Left cardiac atrium (tissue), 4 donors: ENCODE measurements at places on chromosomes 11 and 22.

DNA sequence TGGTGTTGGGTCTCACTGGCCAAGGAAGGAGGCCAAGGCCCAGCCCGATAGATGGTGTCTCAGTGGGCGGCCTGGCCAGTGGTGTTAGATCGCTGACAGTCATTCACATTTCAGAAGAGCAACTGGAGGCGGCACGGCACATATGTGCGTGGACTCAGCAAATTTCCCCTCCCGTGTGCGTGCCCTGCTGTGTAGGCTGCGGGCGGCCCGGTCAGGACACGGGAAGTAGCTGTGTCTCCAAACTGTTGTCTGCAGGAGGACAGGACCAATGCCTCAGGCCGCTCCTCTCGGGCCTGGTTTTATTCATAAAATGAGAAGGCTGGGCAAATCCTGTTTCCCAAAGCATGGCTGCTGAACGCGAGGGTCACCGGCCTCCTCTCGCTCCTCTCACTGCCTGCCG lies 711.7 kb downstream of the BRD1 start:
- no peak for DNase-seq

GRCh38 chr11:105202844-105203548 lies 63.4 kb upstream of the CARD18 start:
- DNase-seq: no peak

- no peak for DNase-seq
Measured at GRCh38 chr11:27875831-27876775, 175.8 kb upstream of the BDNF start.

DNA sequence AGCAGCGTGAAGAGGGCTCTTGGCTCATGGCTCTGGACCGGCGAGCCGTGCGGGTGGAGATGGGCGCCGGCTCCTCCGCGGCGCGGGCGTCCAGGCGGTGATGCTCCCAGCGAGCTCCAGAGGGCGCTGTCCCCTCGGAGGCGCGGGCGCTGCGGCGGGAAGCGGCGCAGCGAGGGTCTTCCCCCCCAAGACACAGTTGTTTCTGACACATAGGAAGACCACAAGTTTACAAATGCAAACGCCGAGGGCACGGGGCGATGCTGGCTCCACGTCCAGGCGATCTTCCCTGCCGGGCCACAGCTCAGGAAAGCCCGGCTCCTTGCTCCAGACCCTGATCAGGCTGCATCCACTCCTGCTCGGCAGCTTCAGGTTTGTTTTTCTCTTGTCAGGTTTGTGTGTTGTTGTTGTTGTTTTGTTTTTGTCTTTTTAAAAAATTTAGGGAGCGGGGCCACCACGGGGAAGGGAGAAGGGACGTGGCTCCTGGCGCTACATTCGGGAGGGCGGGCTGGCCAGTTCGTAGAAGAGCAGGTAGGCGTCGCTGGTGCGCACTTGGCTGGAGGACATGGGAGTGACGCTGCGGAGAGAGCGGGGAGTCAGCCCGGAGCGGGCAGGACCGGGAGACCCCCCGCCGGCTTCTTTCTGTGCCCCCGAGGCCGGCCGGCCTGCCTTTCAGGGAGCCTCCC lies 10.0 kb upstream of the MFRP start:
- DNase-seq: peak; percentile 88

GRCh38 chr11:93983542-93984195 lies 37.5 kb upstream of the HEPHL1 start:
- no peak for DNase-seq

DNA sequence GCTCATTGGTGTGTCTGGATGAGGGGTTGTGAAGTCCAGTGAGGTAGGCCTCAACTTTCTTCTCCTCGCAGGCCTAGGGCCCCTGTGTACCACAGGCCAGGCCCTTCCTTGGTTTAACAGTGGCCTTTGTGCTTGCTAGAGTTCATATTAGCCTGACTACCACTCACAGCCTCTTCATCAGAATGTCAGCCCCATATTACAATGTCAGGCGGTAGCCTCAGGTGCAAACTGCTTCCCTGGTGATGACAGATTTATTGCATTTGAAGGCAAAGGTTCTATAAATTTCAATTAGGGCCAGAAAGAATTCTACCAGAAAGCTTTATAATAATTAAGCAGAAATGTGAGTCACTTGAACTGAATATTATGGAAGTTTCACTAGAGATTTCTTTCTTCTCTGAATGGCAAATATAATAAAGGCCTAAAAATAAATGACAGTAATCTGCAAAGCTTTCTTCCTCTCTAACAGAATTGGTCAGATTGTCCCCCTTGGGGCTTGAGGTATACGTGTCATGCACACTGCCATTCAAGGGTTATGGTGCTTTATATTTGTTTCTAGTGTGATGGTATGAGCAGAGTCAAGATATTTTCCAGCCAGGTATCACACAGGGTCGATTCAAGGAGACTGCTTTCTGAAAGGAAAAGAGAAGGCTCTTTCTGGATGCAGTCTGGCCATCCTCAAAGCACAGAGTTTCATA lies 210.3 kb downstream of the CWF19L2 start:
- no peak for DNase-seq

GRCh38 chr22:37674951-37675929 lies at the start of gene LGALS1:
TSS of gene LGALS1 (plus strand) at chr22:37675636. CDS start at chr22:37675703, 67 bp downstream.
- DNase-seq: peak; percentile 97

DNA sequence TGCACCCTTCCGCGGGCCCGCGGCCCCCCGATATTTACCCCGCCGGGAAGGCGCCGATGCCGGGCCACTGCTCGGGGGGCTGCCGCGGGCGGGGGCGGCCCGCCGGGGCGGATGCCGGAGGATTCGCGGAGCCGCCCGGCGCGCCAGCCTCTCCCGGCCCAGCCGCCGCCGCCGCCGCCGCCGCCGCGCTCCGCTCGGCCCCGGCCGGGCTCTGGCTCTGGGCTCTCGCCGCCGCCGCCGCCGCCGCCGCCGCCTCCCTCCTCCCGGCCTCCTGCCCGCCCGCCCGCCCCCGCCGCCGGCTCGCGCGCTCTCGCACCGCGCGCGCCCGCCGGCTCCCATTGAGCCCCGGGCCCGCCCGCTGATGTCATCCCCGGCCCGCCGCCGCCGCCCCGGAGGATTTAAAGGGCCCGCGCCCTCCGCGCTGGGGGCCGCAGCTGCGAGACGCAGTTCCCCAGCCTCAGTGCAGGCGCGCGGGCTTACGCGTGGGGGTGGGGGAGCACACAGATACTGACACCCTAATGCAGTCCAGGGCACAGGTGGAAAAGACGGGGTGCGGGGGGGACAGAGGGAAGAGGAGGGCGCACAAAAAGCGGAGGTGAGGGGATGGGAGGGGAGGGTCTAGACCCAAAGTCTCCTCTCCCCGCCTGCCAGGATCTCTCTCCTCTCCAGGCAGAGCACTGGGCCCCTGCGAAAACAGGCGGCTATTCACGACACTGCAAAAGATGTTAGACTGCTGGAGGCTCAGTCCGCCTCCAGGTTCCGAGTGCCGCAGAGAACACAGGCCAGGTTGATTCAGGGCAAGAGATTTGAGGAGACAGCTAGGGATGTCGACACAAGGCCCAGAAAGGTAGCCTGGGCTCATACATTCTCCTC lies at the start of gene CSNK1E:
Gene CSNK1E, minus strand, starts transcription at position 312 of the 873 bp plus-strand sequence. CDS start 3,276 bp downstream, outside the sequence.
- peak; percentile 87 for DNase-seq

DNA sequence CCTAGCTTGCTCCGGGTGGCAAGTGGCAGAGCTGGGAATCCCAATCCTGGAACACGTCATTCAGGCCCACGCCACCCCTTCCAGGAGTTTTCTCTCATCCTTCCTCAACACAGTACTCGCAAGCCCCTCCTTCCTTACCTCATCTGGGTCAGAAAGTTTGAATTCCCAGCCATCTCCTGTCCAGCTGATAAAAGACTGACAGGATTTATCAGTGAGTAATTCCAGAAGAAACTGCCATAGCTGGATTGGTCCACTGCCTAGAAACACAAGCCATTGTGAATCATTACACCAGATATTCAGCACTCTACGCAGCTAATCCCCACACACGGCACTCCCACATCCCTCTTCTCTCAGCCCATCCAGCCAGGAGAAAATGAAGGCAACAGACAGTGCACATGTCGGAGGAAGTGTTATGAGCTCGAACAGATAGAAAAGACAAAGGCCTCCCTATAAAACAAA lies 124.0 kb downstream of the ETS1 start:
- peak; percentile 69 for DNase-seq

DNA sequence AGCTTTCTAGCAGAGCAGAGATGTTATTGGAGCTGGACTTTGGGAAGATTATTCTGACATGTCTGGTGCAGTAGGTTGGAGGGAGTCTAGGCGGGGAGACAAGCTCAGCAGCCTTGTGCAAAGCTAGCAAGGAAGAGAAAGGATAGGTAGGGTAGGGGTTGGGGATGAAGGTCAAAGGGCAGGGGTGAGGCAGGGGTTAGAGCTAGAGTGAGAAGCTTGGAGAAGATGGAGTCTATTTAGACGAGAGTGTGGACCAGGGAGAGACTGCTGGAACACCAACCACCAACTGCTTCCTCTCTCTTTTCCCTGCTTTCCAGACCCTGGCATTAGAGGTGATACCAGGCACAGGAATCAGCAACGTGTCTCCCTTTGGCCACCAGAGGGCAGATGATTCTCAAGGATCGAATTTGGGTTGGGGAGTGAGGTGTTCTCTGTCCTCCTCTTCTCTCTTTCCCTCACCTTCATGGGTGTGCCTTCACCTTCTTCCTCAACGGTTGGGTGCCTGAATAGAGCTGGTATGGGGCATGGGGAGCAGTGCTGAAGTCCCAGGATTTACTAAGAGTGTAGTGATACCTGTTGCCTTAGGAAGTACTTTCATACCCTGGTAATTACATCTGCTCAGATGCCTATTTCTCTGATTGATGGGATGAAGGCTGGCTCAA lies 1.8 kb upstream of the MARK2 start:
- peak; percentile 73 for DNase-seq

GRCh38 chr22:50440544-50441249 lies 34.1 kb downstream of the SBF1 start:
- DNase-seq: peak; percentile 23

GRCh38 chr11:44036811-44037657 lies 10.7 kb upstream of the ACCSL start:
- peak; percentile 86 for DNase-seq

DNA sequence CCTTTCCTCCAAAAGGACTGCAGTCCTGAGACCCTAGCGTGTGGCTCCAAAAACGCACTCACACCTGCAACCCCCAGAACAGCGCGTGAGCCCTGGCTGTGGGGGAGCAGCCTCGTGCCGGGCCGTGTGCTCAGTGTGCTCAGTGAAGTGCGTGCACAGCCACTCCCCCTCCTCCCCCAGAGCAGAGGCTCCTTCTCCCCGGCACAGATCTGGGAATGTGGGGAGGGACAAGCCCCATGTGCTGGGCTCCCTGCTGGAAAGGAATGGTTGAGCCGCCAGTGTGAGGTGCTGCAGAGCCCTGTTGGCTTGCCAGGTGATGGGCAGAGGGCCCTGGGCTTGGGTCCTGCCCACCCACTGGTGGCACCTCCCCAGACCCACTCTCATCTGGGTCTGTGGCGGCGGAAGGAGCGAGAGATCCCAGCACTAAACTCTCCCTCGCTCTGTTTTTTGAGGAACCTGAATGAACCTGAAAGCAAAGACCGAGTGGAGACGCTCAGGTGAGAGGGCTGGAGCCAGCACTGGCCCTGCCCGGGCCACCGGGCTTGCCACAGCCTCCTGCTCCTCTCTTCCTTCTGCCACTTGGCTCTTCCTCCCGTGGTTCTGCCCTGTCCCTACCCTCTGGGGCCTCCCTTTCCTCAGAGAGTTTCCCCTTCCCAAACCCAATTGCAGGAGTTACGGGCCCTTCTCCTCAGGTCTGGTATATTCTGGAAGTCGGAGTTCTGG lies 9.0 kb downstream of the RCOR2 start:
- DNase-seq: no peak

DNA sequence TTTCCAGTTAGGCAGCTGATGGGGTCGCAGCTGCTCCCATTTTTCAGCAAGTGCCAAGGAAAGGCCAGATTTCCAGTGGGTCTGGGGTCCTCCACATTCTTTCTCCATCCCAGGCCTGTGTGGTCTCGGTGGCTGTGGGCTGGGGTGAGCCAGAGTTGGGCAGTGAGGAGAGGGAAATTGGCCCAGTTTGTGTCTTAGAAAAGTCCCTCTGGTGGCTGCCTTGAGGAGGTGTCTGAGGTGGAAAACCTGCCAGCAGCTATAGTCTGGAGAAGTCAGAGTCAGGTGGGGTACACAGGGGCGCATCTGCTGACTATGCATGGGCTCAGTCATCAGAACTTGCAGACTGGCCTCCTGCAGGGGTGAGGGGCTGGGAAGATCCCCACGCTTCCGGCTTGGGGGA lies 30.5 kb downstream of the MRGPRD start:
- no peak for DNase-seq

DNA sequence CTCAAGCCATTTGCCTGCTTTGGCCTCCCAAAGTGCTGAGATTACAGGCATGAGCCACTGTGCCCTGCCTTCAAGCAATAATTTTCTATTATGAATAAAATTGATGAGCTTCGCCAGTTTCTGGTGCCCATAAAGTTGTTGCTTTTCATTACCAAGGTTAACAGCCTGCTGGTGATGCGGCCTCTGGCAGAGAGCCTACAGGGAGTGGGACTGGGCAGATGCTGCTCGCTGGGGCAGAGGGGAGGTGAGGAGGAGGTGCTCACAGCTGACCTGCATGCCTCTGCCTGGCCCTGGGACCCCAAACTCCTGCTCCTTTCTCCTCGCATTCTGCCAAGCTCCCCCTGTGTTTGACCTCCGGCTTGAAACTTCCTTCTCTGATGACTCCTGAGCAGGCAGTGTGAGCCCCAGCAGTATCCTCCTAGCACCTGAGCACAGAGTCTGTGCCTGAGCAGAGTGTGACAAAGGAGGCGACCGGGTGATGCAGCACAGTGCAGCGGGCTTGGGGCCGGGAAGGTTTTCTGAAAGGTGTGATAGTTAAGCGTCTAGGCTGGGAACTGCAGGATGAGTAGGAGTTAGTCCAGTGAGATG lies 56.1 kb upstream of the B3GAT1 start:
- DNase-seq: no peak

DNA sequence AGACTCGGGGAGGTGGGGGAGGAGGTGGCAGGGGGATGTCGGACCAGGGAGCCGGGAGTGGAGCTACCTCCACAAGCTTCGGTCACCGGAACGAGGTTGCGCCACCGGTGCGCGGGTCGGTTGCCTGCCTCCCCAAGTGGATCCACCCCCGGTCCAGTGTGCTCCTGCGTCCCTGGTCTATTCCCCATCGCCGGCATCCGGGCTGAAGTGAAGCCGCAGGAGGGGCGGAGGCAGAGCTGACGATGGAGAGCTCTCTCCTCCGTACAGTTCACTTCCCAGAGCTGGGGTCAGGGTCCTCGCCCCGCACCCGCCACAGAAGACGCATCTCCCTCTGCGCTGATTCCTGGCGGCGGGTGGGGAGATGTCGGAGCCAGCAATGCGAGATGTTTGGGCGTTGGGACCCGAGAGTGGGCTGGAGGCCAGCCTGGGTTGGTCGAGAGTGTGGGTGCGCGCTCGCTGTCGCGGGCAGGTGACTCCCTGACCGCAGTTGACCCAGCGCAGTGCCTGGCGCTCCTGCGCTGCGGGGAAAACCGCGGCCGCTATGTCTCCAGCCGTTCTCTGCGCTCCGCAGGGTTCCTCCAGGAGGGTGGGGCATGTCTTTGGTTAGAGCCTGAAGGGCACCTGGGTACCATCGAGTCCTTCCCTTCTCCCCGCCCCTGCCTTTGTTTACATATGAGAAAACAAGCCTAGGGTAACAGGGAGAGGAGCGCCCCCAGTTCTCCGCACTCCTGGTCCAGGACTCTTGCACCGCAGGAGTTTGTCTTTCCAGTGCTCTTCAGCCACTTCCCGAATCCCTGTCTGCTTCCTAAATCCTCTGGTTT lies 1.7 kb downstream of the C11orf96 start:
- no peak for DNase-seq

GRCh38 chr22:38067028-38067415 lies 9.8 kb downstream of the PICK1 start:
- peak; percentile 24 for DNase-seq
